CD4-positive, alpha-beta memory T cell (primary cell): ENCODE measurements at places on chromosomes 7 and 10. TPM values are rescaled to one million over a fixed set of nuclear protein-coding genes. Genes with fewer than 3 reads are reported as not detected.

Gene MOGAT3
- not detected for polyA plus RNA-seq

Gene FOXP2
- not detected for polyA plus RNA-seq

Gene MACROH2A2
- 4.6 TPM for polyA plus RNA-seq

Gene NKX2-3
- not detected for polyA plus RNA-seq

Gene PIK3CG
- polyA plus RNA-seq = 19.2 TPM

Gene FAM25G
- polyA plus RNA-seq = not detected

Gene LEP
- polyA plus RNA-seq = not detected

Gene SLC29A4
- polyA plus RNA-seq = 0.82 TPM

Gene INA
- polyA plus RNA-seq = not detected

Gene TUBAL3
- polyA plus RNA-seq = not detected

Gene ERVW-1
- polyA plus RNA-seq = not detected

Gene AASS
- polyA plus RNA-seq = not detected
